ENCODE measurements at places on chromosomes 12 and 14.

GRCh38 chr14:80784820-80785219 is 156.7 kb downstream of the CEP128 start:
- DNase-seq, result no peak

DNA sequence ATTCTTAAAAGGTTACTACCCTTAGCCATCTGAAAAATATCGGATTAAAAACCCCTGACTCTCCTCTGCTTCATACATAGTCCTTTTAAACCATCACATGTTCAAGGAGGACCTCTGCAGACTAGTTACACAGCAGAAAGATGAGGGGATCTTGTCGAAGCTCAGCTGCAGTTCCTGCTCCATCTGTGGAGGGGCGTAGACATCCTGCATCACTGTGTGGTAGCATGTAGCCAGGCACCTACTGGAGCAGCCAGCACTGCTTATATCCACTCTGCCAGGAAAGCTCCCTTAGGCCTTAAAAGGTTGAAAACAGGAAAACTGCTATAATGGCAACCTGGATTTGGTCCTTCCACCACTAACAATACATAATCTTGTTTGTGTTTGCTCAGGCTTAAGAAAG is 57.6 kb upstream of the STRN3 start:
- DNase-seq, result no peak

- no peak for DNase-seq
Measured at GRCh38 chr14:92649934-92650545, 98.4 kb downstream of the LGMN start.

- no peak for DNase-seq
Measured at GRCh38 chr14:43539210-43539609, 967.9 kb downstream of the FSCB start.

- peak; percentile 9 for DNase-seq
Measured at GRCh38 chr14:74085047-74085637, 386 bp downstream of the LIN52 start.

All from amniotic stem cell (primary cell).